ENCODE measurements at places on chromosomes 6 and 20. TPM values are rescaled to one million over a fixed set of nuclear protein-coding genes. Genes with fewer than 3 reads are reported as not detected.

GRCh38 chr6:103326760-103327757, 1532.7 kb downstream of the HACE1 start:
- no peak for DNase-seq

DNA sequence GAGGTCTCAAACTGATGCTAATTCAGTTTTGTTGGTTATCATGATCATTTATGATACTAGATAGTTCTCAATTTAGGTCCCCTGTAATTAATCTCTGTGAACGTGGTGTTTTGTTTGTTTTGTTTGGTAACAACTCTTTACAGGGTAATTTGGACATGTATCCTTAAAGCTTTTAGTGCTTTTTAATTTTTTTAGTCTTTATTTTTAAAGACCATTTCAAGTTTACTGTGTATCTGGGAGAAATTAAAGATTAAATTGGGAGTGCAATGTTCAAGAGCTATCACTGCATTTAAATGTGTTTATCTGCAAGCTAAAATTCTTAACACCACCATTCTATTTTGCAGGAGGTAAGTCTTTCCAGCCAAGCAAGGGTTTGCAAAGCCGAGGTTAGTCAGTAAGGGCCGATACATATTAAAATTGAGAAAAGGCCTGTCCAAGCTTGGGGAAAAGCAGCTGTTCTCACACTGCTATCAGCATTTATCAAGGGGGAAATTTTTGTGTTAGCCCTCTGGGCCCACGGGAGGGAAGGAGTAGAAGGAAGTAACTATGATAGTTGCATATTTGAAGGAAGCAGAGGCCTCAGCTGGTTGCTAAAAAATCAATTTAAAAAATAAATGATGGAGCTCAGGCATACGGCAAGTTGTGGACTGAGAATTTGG, 59.3 kb upstream of the ZNF217 start:
- DNase-seq = no peak

Gene MYB
- total RNA-seq = 1.5 TPM

Gene GJA10
- total RNA-seq = not detected

Gene FAM229B
- 13.6 TPM for total RNA-seq

All from MG63 (cell line).